ENCODE measurements at places on chromosomes 4 and X. TPM values are rescaled to one million over a fixed set of nuclear protein-coding genes. Genes with fewer than 3 reads are reported as not detected.

DNA sequence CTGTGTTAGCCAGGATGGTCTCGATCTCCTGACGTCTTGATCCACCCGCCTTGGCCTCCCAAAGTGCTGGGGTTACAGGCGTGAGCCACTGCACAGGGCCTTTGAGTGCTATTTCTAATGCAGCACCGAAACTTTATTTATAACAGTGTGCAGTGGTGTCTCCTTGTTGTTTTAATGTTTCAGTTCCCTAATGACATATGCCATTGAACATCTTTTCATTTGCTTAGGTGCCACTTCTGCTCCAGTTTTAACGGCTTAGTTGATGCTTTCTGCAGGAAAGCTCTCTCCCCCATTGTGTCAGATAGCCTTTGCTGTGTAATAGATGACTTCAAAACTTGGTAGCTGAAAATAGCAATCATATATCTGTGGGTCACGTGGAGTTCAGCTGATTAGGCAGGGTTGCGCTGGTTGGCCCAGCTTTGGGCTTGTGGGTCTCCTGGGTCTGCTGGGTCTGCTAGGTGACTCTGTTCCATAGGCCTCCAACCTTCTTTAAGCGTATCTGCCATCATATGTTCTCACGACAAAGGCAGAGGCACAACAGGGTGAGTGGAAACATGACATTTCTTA lies 76.4 kb upstream of the SHISA3 start:
- DNase-seq: no peak
- no peak overlapping the region for H3K4me3 ChIP-seq
- no peaks in the 10 kb centered on the region for H3K27me3 ChIP-seq
- H3K4me1 ChIP-seq: no peaks in the 10 kb centered on the region
- no peaks in the 10 kb centered on the region for H3K36me3 ChIP-seq

- H3K4me1 ChIP-seq: no peaks in the 10 kb centered on the region
- DNase-seq: no peak
- H3K4me3 ChIP-seq: no peak overlapping the region
- no peak overlapping the region for H3K27ac ChIP-seq
Observed at GRCh38 chrX:18026166-18026565, 165.1 kb upstream of the RAI2 start.

The PAGE5 gene
- not detected for total RNA-seq

DNA sequence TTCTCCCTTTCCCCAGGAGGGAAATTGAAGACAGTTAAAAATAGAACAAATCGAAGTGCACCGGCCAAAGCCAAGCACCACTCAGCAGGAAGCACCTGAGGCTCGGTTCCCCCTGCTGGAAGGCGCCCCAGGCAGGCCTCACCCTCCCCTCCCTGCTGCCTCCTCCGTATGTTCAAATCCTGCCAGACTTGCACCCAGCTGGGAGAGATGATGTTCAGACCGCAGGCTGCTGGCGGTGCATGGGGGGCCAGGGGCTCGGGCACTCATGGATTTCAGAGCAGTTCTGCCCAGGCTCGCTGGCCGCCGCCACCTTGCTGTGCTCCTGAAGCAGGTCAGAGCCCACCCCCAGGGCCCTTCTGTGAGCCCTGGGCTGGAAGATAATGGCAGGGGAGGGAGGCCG lies 91.4 kb downstream of the DCTD start:
- H3K36me3 ChIP-seq: no peaks in the 10 kb centered on the region
- DNase-seq: no peak
- H3K27ac ChIP-seq: no peak overlapping the region
- H3K4me3 ChIP-seq: no peak overlapping the region
- no peaks in the 10 kb centered on the region for H3K4me1 ChIP-seq

DNA sequence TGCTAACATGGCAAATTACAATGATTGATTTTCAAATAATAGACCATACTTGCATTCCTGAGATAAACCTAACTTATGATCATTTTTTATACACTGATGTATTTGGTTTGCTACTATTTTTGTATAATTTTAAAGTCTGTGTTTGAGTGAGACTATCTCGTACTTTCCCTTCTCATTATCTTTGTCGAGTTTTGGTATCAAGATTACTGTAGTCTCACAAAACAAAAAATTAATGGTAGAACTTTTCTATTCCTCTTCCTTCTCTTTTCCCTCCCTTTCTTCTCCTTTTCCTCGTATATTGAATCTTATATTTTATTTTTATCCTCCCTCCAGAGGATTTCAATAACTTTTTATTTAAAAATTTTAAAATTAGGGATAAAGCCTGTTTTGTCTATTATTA lies 41.5 kb downstream of the RGS12 start:
- H3K27me3 ChIP-seq: no peaks in the 10 kb centered on the region
- peaks cover 53% of the 10 kb centered on the region for H3K4me1 ChIP-seq
- no peak overlapping the region for H3K27ac ChIP-seq
- no peaks in the 10 kb centered on the region for H3K36me3 ChIP-seq
- no peak overlapping the region for H3K4me3 ChIP-seq

The EVC2 gene
- total RNA-seq: 1.4 TPM

DNA sequence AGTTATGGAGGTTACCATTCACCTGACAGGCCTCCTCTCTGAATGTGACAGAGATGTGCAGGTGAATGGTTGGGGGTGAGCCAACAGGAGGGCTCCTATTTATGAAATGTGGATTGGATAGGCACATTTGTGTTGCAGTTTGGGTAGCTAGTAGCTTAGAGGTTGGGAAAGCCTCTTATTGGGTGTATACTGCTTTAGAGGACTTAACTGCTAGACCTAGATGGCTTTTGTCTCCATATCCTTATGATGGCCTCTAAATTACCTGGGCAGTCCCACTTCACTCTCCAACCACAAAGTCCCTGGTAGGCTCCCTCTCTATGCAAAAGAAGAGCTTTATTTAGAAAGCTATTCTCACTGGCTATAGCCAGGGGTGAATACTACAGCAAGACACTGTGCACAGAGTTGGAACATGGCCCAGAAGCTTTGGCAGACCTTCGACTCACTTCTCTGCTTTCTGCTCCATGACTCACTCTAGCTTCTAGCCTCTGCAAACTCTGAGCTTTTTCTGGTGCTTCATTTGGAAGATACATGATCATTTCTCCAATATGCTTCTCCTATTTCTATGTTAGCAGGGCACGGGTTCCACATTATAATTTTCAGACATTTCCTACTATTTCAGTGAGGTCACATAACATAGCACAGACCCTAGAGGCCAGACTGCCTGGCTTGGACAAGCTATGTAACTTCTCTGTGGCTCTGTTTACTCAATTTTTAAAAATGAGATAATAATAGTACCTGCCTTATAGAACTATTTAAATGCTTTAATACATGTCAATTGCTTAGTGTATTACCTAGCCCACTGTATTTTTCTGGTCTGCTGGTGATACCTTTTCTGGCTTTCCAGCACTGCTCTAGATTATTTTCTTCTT lies 6.0 kb upstream of the VGLL1 start:
- H3K27me3 ChIP-seq: no peaks in the 10 kb centered on the region
- H3K27ac ChIP-seq: peak overlapping the region; percentile 81
- H3K4me3 ChIP-seq: no peak overlapping the region
- peak; percentile 72 for DNase-seq
- peaks cover 14% of the 10 kb centered on the region for H3K4me1 ChIP-seq

All from left ventricle myocardium inferior (tissue), 1 donor.